ENCODE measurements at places on chromosomes 16 and 17.

DNA sequence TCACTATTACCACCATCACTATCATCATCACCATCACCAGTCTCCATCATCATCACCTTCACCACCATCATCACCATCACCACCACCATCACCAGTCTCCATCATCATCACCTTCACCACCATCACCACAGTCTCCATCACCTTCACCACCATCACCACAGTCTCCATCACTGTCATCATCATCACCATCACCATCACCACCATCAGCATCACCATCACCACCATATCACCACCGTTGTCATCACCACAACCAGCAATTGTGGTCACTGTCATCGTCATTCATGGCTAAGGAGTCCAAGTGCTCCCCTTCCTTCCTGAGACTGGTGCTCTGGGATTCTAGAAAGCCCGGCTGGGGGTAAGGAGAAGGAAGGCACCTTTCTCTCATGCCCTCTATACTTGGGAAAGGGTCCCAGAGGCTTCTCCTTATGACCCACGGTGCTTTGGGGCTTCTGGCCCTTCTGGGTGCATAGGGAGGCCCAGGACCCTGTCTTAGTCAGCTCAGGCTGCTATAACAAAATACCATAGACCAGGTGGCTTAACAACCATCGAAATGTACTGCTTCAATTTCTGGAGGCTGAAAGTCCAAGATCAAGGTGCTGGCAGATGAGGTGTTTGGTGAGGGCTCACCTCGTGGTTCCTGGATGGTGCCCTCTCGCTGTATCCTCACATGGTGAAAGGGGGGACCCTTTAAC, 93.4 kb upstream of the GSE1 start:
- H3K4me1 ChIP-seq, result peaks cover 22% of the 10 kb centered on the region
- H3K4me3 ChIP-seq, result no peak overlapping the region
- H3K27me3 ChIP-seq, result no peaks in the 10 kb centered on the region
- no peaks in the 10 kb centered on the region for H3K36me3 ChIP-seq

- no peak overlapping the region for H3K27ac ChIP-seq
- no peak overlapping the region for H3K4me3 ChIP-seq
Measured at GRCh38 chr17:6772016-6772415, 4.0 kb upstream of the FBXO39 start.

DNA sequence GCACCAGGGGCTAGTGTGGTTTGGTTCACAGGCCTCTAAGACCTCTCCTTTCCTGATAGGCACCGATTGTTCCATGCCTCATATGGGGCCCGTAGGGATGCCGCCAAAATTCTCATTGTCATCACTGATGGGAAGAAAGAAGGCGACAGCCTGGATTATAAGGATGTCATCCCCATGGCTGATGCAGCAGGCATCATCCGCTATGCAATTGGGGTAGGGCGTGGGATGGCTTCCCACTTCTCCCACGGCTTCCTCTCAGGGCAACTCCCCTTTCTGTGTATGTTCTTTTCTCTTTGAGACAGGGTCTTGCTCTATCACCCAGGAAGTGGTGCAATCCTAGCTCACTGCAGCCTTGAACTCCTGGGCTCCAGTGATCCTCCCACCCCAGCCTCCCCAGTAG, 5.3 kb downstream of the ITGAX start:
- no peak overlapping the region for H3K4me3 ChIP-seq
- no peaks in the 10 kb centered on the region for H3K4me1 ChIP-seq
- peaks cover 3% of the 10 kb centered on the region for H3K27me3 ChIP-seq

GRCh38 chr16:84583995-84584394, 33.9 kb downstream of the COTL1 start:
- H3K4me1 ChIP-seq, result no peaks in the 10 kb centered on the region
- no peaks in the 10 kb centered on the region for H3K27me3 ChIP-seq
- no peak overlapping the region for H3K27ac ChIP-seq
- H3K4me3 ChIP-seq, result no peak overlapping the region
- DNase-seq, result no peak
- no peaks in the 10 kb centered on the region for H3K36me3 ChIP-seq

DNA sequence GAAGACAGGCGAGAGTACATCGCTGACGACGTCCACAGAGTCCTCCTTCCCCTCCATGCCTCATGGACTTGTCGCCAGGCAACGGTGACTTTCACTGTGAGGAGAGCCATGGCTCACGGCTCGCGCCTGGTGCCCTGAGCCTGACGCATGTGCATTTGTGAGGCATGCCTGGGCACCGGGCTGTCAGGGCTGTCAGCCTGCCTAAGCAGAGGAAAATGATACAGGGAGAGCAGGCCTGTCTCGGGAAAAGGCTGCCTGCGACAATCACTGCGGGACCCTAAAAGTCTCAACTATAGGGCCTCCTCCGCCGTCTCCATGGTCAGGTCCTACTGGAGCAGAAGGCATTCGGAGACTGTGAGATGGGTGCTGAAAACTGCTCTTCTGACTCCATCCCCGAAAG, 135.5 kb upstream of the WSB1 start:
- no peak for DNase-seq
- no peaks in the 10 kb centered on the region for H3K27me3 ChIP-seq
- H3K4me1 ChIP-seq, result no peaks in the 10 kb centered on the region
- H3K4me3 ChIP-seq, result no peak overlapping the region

GRCh38 chr17:59845595-59846393, 46.9 kb downstream of the TUBD1 start:
- H3K27me3 ChIP-seq, result no peaks in the 10 kb centered on the region
- peak overlapping the region; percentile 92 for H3K27ac ChIP-seq
- no peaks in the 10 kb centered on the region for H3K36me3 ChIP-seq
- peak; percentile 73 for DNase-seq
- H3K4me1 ChIP-seq, result peaks cover 8% of the 10 kb centered on the region

- no peaks in the 10 kb centered on the region for H3K27me3 ChIP-seq
- H3K4me1 ChIP-seq, result no peaks in the 10 kb centered on the region
- no peak for DNase-seq
- no peak overlapping the region for H3K27ac ChIP-seq
Measured at GRCh38 chr17:29045734-29046472, 3.0 kb downstream of the PIPOX start.

- no peak overlapping the region for H3K4me3 ChIP-seq
- no peaks in the 10 kb centered on the region for H3K27me3 ChIP-seq
- no peak for DNase-seq
- H3K27ac ChIP-seq, result no peak overlapping the region
- H3K36me3 ChIP-seq, result no peaks in the 10 kb centered on the region
- no peaks in the 10 kb centered on the region for H3K4me1 ChIP-seq
Measured at GRCh38 chr17:1168533-1169220, 11.1 kb downstream of the ABR start.

- H3K27me3 ChIP-seq, result no peaks in the 10 kb centered on the region
- H3K36me3 ChIP-seq, result no peaks in the 10 kb centered on the region
- H3K4me1 ChIP-seq, result peaks cover 3% of the 10 kb centered on the region
- no peak overlapping the region for H3K27ac ChIP-seq
Measured at GRCh38 chr17:4307179-4307930, 43.6 kb upstream of the ANKFY1 start.

GRCh38 chr17:65977041-65977440, 214.9 kb downstream of the CEP112 start:
- H3K27ac ChIP-seq, result no peak overlapping the region
- H3K4me3 ChIP-seq, result no peak overlapping the region
- DNase-seq, result no peak
- H3K4me1 ChIP-seq, result no peaks in the 10 kb centered on the region

GRCh38 chr16:69796285-69797118, 34.4 kb downstream of the WWP2 start:
- peak overlapping the region; percentile 13 for H3K4me3 ChIP-seq
- no peak overlapping the region for H3K27ac ChIP-seq
- H3K36me3 ChIP-seq, result no peaks in the 10 kb centered on the region
- H3K27me3 ChIP-seq, result no peaks in the 10 kb centered on the region
- DNase-seq, result no peak

DNA sequence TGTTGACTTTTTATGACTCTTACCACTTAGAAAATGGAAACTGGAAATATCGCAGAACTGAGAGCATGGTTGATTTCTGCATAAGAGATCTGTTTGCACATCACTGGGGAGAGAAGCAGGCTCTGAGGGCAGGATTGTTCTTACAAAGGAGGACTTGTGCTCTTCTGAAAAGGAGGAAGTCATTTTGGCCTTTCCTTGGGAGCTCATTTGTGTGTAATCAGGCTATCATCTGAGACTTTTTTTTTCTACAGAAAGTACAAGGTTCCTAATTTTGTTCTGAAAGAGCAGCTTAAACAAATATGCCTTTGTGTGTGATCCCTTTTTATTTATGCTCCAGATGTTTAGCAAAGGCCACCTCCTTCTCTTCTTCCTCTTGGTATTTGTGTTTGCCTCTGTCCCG, 145.7 kb upstream of the CACNG5 start:
- peaks cover 10% of the 10 kb centered on the region for H3K4me1 ChIP-seq
- H3K27me3 ChIP-seq, result no peaks in the 10 kb centered on the region
- DNase-seq, result no peak
- no peak overlapping the region for H3K4me3 ChIP-seq

- no peaks in the 10 kb centered on the region for H3K4me1 ChIP-seq
- DNase-seq, result no peak
- H3K27me3 ChIP-seq, result no peaks in the 10 kb centered on the region
- H3K27ac ChIP-seq, result no peak overlapping the region
- no peaks in the 10 kb centered on the region for H3K36me3 ChIP-seq
Measured at GRCh38 chr17:2621241-2621640, 27.8 kb downstream of the PAFAH1B1 start.

- DNase-seq, result no peak
- H3K4me3 ChIP-seq, result no peak overlapping the region
- H3K4me1 ChIP-seq, result no peaks in the 10 kb centered on the region
- H3K36me3 ChIP-seq, result no peaks in the 10 kb centered on the region
Measured at GRCh38 chr16:29653471-29653870, 9.6 kb upstream of the SPN start.

GRCh38 chr17:72514891-72515290, 394.1 kb downstream of the SOX9 start:
- no peaks in the 10 kb centered on the region for H3K36me3 ChIP-seq
- H3K4me1 ChIP-seq, result no peaks in the 10 kb centered on the region
- DNase-seq, result no peak

- H3K4me3 ChIP-seq, result no peak overlapping the region
- no peaks in the 10 kb centered on the region for H3K27me3 ChIP-seq
- H3K4me1 ChIP-seq, result no peaks in the 10 kb centered on the region
- no peaks in the 10 kb centered on the region for H3K36me3 ChIP-seq
Measured at GRCh38 chr17:19022747-19023146, 18.2 kb upstream of the FAM83G start.

All from breast epithelium (tissue), 4 donors.